NCI-H446 treated with DMSO at 0.1 percent for 48 hours (cell line): ENCODE measurements at places on chromosomes 16 and 17.
A peak's percentile ranks its signal among the peaks of the same experiment; 100 is the strongest.

DNA sequence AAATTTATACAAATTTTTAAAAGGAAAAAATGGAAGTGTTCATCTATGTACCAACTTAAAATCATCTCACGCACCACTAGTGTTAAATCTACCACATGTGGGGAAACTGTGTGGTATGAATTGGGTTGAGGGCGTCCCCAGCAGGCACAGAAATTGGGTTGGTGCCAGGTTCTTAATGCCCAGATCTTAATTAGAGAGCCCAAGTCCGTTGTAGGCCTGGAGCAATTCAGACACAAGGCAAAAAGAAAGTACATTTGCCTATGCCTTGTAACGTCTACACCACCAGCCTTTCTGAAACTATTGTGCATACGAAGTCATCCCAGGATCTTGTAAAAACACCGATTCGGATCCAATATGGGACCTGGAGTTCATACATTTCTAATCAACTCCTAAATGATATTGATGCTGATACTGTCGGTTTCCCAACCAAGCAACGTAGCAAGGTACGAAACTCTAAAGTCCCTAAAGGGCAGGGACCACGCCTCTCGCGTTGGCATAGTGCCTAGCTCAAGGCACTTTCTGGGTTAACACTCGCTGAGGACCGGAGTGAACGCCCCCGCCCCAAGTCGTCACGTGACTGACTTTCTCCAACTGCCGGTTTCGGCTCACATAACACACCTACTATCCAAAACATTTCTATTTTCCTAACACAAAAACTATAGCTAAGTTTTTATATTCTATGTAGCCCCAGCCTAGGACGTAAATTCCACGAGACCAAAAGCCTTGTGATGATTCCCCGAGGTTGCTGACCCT lies 945 bp upstream of the UQCRC2 start:
- DNase-seq, result peak; percentile 11

- DNase-seq, result no peak
Measured at GRCh38 chr16:63613701-63614100, 1508.2 kb downstream of the CDH11 start.

GRCh38 chr16:50285406-50286003 lies 19.2 kb downstream of the ADCY7 start:
- DNase-seq, result no peak

- DNase-seq, result no peak
Measured at GRCh38 chr16:3467921-3468320, 24.4 kb downstream of the NAA60 start.

GRCh38 chr17:77212081-77212832 lies 71.5 kb downstream of the SEC14L1 start:
- no peak for DNase-seq

DNA sequence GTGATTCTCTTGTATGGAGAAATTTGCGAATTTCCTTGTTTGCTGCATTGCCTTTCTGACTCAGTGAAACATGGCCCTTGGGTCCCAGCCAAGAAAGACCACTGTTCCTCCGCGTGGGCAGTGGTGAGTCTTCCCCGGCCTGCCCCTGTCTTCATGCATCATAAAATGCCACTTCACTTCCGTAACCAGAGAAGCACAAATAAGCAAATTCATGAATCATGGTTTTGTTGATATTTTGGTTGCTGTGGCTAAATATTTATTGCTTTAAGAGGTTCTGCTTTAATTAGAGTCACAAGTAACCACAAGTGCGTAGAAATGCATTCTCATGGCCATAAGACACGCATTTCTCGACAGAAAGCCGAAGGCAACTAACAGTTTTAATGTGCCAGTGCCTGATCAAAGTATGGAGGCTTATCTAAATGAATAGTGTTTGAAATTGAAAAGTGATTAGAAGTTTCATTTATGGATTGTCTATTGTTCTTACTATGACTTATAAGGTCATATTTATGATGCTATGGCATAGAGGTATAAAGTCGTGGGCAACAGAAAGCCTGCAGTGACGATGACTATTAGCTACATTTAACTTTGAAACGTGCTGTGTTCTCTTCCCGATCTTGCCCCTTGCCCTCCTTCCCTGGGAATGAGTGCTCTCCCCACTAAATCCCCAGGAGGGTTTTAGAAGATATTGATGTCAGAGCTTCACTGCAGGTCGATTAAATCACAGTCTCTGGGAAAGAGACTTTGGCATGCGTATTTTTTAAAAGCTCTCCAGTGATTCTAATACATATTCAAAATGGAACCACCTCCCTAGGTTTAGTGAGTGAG lies 76.0 kb downstream of the WIPI1 start:
- DNase-seq, result no peak

GRCh38 chr16:83279251-83279650 lies 528.5 kb upstream of the HSBP1 start:
- no peak for DNase-seq

- no peak for DNase-seq
Measured at GRCh38 chr17:29711588-29712385, 89.1 kb upstream of the CORO6 start.

- no peak for DNase-seq
Measured at GRCh38 chr16:65219786-65220185, 97.9 kb upstream of the CDH11 start.

DNA sequence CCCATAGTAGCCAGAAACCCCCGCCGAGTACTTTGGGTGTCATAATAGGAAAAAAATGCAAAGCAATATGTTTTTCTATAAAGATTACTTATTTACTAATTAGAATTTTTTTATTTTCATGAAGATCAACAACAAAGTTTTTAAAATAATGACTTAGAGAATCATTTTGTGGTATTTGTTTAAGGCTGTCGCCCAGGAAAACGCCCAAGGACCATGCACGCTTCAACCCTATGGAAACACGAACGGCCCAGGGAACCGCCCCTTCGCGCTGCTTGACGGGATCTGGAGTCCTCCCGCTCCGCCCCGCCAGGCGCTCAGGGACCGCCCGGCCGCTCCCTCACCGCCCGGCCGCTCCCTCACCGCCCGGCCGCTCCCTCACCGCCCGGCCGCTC lies 408 bp upstream of the KPNA2 start:
- peak; percentile 95 for DNase-seq

GRCh38 chr17:75588596-75589011 lies 1.0 kb downstream of the MYO15B start:
- no peak for DNase-seq

- no peak for DNase-seq
Measured at GRCh38 chr16:73997971-73998370, 298.6 kb upstream of the PSMD7 start.

DNA sequence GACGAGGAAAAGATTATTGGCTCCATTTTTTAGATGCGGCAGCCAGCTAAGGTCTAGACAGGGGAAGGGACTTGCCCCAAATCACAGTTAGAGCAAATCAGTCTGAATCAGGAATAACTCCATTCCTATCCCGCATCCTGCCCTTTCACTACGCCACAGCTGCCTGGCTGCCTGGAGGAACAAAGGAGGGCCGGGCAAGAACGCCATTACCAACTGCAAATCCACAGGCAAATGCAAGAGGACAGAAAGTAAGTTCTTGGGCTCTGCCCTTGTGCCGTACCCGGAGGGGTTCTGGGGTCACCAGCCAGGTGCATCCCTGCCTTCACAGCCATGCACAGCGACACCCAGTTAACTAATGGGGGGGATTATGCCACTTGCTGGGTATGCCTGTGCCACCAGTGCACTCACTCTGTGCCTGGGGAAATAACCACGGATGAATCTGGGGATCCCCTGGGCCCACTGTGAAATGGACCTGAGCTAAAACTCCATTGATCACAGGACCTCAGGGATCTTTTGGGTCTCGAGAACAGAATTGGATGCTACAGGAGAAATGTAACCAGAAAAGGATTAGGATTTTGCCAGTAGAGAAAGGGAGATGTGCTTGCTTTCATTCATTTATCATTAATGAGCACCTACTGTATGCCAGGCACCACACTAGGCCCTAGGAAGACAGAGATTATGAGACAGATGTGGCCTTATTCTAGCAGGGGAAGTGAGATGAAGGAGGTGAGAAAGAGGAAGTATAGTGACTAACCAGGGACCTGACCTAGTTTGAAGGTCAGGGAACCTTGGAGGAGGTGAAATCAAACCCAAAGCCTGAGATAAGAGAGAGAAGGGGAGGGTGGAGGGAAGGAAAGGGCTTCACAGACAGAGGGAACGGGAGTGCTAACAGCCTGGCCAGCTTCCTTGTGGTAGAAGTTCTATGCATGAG lies 17.7 kb downstream of the BCL7C start:
- DNase-seq, result no peak

DNA sequence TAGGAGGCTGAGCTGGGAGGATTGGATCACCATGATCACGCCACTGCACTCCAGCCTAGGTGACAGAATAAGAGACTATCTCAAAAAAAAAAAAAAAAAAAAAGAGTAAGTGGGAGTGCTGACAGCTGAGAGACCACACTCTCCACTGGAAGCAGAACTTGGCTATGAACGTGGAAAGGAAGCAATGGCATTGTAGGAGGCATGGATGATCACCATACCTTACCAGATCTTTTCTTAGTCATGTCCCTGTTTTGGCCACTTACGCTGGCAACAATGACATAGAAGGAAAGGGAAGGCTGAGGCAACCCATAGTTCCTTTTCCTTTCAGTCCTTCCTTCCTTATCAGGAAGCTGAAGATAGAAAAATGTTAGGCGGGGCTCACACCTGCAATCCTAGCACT lies 3.7 kb upstream of the ATP1B2 start:
- no peak for DNase-seq

DNA sequence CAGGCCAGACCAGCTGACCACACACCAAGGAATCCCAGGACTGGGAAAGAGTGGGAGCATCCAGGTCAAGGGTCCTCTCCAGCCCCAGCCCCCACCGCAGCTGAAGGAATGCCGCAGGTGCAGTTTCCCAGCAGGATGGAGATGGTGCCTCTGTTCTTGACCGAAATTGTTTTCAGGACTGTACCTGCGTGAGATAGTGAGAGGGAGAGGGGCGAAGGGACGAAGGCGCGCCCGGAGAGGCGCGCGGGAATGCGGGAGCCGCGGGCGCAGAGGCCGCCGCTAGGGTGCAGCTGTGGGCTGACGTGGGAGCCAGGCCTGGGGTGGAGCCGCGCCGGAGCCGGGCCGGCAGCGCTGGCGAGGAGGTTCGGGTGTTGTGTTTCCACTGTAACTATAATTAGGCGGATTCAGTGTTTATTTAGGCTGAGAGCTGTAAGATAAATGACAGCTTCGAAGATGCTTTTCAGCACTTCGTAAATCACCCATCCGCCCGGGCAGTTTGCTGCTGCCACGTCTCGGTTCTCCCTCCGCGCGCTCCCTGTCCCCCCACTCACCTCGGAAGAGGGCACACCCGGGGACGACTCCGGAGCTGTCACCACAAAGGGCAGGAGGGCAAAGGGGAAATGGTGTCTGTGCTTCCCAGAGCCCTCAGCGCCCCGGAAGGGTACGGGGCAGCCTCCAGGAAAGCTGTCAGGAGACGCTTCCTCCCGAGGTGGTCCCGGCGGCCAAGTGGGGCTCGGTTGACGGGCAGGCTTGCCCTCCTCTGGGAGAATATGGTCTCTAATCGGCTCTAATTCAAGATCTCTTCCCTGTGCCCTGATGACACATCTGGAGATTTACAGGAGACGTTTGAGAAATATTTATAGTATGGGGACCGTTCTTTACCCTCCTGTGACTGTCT lies 38.2 kb downstream of the HOXB1 start:
- peak; percentile 23 for DNase-seq

DNA sequence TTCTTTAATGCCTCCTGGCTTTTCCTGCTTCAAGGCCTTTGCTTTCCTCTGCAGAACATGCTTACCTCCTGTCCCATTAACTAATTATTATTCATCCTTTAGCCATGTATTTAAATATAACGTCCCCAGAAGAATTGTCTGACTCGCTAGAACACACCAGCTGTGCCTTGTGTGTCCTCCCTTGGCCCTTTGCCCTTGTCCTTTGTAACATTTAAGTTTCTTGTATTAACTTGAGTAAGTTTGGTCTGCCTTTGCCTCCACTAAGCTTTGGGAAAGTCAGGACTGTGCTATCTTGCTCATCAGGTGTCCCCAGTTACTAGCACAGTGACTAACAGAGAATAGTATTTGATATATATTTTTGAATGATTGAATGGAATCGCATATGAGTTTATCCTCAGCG lies 29.6 kb upstream of the ABCA9 start:
- no peak for DNase-seq

DNA sequence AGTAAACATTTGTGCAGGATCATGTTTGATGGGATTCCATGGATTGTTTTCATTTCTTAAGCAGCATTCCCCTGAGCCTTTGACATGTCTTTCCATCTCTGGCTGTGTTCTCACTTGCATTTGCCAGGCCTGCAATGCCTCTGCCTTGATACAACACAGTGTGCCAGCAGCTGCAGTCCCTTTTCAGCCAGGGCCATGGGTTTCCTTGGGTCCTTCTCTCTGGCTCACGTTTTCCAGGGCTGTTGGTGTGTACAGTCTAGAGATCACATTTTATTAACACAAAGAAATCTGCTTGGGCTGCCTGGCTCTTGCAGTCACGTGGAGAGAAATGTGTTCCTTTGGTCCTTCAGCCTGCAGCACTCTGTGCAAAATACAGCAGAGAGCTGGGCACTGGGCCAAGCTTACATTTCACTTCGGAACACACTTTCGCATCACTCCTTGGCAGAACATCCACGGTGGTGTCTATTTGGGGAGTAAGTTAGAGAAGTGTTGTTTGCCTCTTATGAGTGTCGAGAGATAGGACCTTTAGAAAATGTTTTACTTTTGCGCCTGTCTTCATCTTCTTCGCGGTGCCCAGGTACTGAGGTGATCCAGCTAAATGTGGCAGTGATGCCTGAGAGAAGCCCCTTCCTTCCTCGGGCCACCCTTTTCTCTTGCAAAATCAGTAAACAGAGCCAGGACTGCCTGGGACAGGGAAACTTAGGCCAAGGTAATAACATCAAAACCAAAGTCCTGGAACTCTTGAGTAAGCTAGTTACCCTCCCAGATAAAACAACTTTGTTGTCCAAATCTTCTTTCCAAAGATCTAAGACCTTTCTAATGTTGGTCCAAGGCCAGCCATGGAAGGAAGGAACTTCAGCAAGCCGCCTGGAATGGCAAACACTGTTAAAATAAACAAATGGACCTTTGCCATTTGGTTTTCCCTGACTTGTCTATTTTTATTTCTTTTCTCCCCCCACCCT lies 20.9 kb downstream of the HLF start:
- DNase-seq, result peak; percentile 88

DNA sequence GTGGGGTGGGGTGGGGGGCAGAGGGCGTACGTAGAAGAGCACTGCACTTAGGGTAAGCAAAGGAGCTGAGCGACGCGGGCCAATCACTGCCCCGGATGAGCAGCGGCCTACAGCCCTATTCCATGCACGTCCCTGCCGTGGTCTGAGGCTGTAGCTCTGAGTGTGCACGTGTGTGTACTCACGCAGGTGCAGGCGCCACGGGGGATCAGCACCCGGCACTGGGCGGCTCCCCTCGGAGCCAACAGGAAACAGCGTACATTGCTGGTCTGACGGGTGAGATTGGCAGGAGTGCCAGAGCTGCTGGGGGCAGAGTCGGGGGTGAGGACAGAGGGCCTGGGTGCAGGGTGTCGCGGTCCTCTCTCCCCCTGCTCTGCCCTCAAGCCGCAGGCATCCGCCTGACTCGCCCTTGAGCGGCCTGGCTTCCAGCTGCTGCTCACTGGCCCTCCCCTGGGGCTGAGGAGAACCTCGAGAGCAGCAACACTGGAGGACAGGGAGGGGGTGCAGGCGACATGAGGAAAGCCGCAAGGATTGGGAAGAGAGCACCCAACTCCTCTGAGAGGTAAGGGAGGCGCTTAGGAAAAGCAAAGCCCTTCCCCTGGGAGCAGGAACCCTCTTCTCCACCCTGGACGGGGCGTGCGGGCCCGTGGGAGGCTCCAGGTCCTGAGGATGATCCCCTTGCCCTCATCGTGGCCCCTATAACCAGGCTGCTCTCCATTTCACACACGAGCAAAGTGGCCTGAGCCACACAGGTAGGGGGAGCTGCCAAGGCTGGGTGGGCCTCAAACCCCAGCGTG lies 57.8 kb downstream of the ENGASE start:
- no peak for DNase-seq
